Cardiac muscle cell (in vitro differentiated cells and primary cell): ENCODE measurements at places on chromosomes 2 and 18. TPM values are rescaled to one million over a fixed set of nuclear protein-coding genes. Genes with fewer than 3 reads are reported as not detected.
A peak's percentile ranks its signal among the peaks of the same experiment; 100 is the strongest.

The NTSR2 gene
- not detected in 2 replicates for total RNA-seq

The FAM161A gene
- 3.3 and 4.5 TPM in 2 replicates for total RNA-seq

The PSME4 gene
- total RNA-seq = 22.6 and 27.6 TPM in 2 replicates

The FOXD4L1 gene
- total RNA-seq = 0.81 and 1.2 TPM in 2 replicates

The CLEC4F gene
- not detected in 2 replicates for total RNA-seq

The PDE11A gene
- total RNA-seq = 3.4 and 3.6 TPM in 2 replicates

The SLC14A1 gene
- not detected in 2 replicates for total RNA-seq

- peaks cover 4% of the 10 kb centered on the region for H3K36me3 ChIP-seq
- H3K4me3 ChIP-seq = no peak overlapping the region
- H3K27me3 ChIP-seq = no peaks in the 10 kb centered on the region
- no peaks in the 10 kb centered on the region for H3K4me1 ChIP-seq
Observed at GRCh38 chr2:11569636-11570035, 35.8 kb downstream of the GREB1 start.

DNA sequence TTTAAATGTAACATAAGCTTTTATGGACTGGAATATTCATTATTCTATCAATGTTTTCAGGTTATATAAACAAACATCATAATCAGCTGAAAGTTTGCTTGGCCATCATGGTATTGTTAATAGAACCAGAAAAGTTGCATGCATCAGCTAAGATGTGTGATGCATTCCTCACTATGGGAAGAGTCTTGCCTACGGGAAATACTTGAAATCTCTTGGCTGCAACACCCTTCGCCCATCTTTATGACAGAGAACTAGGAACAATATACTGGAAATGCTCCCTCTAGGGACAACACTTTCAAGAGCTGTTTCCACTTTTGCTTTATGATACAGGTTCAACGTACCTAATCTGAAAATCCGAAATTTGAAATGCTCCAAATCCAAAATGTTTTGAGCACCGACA lies 1390.8 kb downstream of the DPP10 start:
- H3K36me3 ChIP-seq = no peaks in the 10 kb centered on the region
- no peak overlapping the region for H3K27ac ChIP-seq
- no peaks in the 10 kb centered on the region for H3K27me3 ChIP-seq
- no peak for DNase-seq
- H3K4me3 ChIP-seq = no peak overlapping the region
- no peaks in the 10 kb centered on the region for H3K4me1 ChIP-seq

GRCh38 chr2:208360259-208361076 lies 46.1 kb upstream of the PTH2R start:
- H3K4me3 ChIP-seq = no peak overlapping the region
- no peaks in the 10 kb centered on the region for H3K27me3 ChIP-seq
- H3K36me3 ChIP-seq = peaks cover 14% of the 10 kb centered on the region
- DNase-seq = no peak

- H3K27me3 ChIP-seq = no peaks in the 10 kb centered on the region
- peak; percentile 84 for DNase-seq
- H3K4me3 ChIP-seq = no peak overlapping the region
Observed at GRCh38 chr18:48475635-48476549, 62.9 kb upstream of the CTIF start.

DNA sequence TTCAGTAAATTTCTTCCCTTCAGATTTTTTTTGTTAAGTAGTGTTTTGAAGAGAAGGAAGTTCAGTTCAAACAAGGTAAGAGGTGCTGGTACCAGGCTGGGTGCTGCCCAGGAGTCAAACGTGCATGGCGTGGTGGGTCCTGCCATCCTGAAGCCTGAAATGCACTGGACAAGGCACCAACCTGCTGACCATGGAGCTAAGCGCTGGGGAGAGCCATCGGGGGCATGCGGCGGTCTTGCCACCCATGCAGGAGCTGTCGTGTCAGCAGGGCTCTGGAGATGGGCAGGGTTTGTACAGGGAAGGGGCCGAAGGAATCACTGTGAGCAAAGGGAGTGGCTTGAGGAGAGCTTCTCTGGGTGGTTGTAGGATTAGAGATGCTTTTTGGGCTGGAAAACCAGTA lies 126.6 kb downstream of the GBX2 start:
- no peak for DNase-seq
- H3K27ac ChIP-seq = no peak overlapping the region
- peaks cover 2% of the 10 kb centered on the region for H3K36me3 ChIP-seq
- no peaks in the 10 kb centered on the region for H3K4me1 ChIP-seq

GRCh38 chr2:106107509-106108131 lies 86.5 kb downstream of the UXS1 start:
- no peak for DNase-seq
- no peak overlapping the region for H3K27ac ChIP-seq
- H3K4me3 ChIP-seq = no peak overlapping the region
- no peaks in the 10 kb centered on the region for H3K27me3 ChIP-seq

GRCh38 chr18:24395049-24395795 lies 2.4 kb downstream of the OSBPL1A start:
- H3K27ac ChIP-seq = no peak overlapping the region
- H3K4me1 ChIP-seq = no peaks in the 10 kb centered on the region
- no peak overlapping the region for H3K4me3 ChIP-seq
- H3K36me3 ChIP-seq = no peaks in the 10 kb centered on the region

- H3K4me3 ChIP-seq = no peak overlapping the region
- H3K36me3 ChIP-seq = peaks cover 9% of the 10 kb centered on the region
- DNase-seq = peak; percentile 33
- H3K27ac ChIP-seq = no peak overlapping the region
- H3K27me3 ChIP-seq = no peaks in the 10 kb centered on the region
Observed at GRCh38 chr2:88753833-88754584, 62.5 kb downstream of the RPIA start.

DNA sequence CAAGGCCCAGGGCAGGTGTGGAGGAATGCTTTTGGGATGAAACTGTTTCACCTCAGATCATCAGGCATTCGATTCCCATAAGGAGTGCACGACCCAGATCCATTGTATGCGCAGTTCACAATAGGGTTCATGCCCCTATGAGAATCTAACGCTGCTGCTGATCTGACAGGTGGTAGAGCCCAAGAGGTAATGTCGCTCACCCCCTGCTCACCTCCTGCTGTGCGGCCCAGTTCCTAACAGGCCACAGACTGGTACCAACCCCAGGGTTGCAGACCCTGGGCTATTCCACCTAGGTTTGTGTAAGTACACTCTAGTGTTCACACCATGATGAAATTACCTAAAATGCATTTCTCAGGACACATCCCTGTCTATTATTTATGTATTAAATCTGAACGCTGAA lies 72.5 kb downstream of the COPS8 start:
- no peak overlapping the region for H3K27ac ChIP-seq
- no peaks in the 10 kb centered on the region for H3K27me3 ChIP-seq
- H3K4me1 ChIP-seq = no peaks in the 10 kb centered on the region
- no peak overlapping the region for H3K4me3 ChIP-seq
- DNase-seq = no peak
- H3K36me3 ChIP-seq = no peaks in the 10 kb centered on the region

- H3K4me3 ChIP-seq = no peak overlapping the region
- H3K27me3 ChIP-seq = no peaks in the 10 kb centered on the region
- H3K4me1 ChIP-seq = peaks cover 3% of the 10 kb centered on the region
- H3K27ac ChIP-seq = no peak overlapping the region
- peak; percentile 61 for DNase-seq
Observed at GRCh38 chr18:5424903-5425664, 118.7 kb downstream of the EPB41L3 start.

DNA sequence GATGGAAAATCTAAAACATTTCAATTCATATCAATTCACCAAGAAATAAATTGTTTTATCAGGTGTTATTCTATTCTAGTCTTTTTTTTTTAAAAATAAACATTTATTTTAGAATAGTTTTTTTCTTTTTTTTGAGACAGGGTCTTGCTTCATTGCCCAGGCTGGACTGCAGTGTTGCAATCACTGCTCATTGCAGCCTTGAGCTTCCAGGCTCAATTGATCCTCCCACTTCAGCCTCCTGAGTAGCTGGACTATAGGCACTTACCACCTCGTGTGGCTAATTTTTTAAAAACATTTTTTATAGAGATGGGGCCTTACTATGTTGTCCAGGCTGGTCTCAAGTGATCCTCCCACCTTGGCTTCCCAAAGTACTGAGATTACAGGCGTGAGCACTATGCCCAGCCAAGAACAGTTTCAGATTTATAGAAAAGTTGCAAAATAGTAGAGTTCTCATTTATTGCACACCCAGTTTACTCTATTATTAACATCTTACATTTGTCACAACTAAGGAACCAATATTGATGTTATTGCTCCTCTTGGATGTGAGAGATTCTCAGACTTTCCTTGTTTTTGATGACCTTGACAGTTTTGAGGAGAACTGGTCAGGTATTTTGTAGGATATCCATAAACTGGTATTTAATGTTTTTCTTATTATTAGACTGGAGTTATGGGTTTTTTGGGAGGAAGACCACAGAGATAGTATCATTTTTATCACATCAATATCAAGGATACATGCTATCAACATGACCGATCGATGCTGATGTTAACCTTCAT lies 29.9 kb downstream of the PDE6D start:
- H3K4me3 ChIP-seq = no peak overlapping the region
- H3K27me3 ChIP-seq = no peaks in the 10 kb centered on the region
- no peaks in the 10 kb centered on the region for H3K36me3 ChIP-seq
- no peak overlapping the region for H3K27ac ChIP-seq
- no peaks in the 10 kb centered on the region for H3K4me1 ChIP-seq

DNA sequence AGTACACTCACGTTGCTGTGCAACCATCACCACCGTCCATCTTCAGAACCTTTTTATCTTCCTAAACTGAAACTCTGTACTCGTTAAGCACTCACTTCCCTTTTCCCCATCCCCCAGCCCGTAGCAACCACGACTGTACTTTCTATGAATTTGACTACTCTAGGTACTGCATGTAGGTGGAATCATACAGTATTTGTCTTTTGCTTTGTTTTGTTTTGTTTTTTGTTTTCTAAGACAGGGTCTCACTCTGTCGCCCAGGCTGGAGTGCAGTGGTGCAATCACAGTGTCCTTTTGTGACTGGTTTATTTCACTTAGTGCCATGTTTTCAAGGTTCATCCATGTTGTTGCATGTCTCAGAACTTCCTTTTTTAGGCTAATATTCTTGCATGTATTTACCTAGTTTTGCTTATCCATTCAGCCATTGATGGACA lies 7.0 kb upstream of the TYMS start:
- DNase-seq = no peak
- no peak overlapping the region for H3K27ac ChIP-seq
- no peaks in the 10 kb centered on the region for H3K27me3 ChIP-seq
- H3K4me3 ChIP-seq = no peak overlapping the region

DNA sequence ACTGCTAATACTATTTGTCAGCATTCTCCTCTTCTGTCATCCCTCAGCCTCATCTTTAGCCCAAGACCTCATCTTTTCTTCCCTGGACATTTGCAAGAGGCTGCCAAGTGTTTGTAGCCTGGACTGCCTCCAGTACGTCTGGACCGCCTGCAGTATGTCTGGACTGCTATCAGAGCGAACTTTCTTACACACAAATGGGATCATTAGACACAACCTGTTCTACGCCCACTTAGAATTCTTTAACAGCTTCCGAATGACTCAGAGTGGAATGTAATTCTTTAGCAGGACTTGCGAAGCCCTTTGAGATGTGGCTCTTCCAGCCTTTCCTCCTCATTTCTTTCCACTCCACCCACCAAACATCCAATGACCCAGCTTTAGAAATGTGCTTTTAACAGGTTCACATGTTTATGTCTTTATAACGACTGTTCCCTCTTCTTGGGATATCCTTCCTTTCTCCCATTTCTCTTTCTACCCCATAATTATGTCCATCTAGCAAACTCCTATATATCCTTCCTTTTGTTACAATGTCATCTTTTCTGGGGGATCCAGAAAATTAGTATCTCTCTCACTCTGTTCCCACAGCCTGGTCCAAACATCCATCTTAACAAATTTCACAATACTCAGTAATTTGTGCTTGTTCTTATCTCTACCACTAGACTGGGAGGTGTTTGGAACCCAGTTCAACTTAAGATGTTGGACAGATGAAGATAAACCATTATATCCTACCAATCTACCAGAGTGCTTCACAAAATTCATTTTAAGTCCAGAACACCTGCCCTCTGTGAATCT lies 171.3 kb upstream of the PGAP1 start:
- no peaks in the 10 kb centered on the region for H3K27me3 ChIP-seq
- H3K36me3 ChIP-seq = no peaks in the 10 kb centered on the region
- no peak overlapping the region for H3K4me3 ChIP-seq
- DNase-seq = peak; percentile 13

DNA sequence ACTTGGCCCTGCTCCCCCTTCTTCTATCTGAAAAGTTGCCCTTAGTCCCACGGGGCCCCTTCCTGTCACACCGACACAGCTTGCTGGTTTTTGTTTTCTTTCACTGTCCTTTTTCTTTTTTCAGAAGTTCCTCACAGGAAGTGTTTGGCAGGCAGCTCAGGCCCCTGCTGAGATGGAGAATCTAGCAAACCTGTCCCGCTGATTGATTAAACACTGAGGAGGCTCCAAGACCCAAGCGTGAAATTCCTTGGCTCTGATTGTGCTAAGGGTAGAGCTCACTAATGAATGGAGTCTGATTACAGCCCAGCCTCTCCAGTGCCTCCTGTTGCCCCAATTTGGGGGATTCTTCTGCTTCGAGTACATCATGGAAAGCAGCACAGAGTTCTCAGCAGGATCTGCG lies 365.9 kb upstream of the MEX3C start:
- DNase-seq = no peak
- no peaks in the 10 kb centered on the region for H3K27me3 ChIP-seq
- H3K27ac ChIP-seq = no peak overlapping the region
- no peaks in the 10 kb centered on the region for H3K4me1 ChIP-seq
- H3K4me3 ChIP-seq = no peak overlapping the region

DNA sequence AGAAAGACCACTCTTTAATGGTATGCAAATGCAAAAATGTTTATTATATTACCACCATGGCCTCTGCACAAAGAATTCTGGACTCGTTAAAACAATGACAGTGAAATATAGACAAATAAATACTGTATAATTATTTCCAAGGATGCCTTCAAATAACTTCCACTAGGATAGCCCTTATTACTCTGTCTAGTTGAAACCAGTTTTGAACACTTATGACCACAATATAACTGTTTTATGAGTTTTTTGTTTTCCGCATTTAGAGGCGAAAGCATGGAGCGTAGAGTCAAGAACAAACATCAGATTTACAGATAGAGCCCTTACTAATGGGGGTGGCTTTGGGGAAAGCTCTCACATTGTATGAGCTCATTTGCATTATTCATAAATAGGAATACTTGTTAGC lies 559.5 kb downstream of the CNTNAP5 start:
- DNase-seq = no peak
- no peaks in the 10 kb centered on the region for H3K36me3 ChIP-seq
- H3K4me1 ChIP-seq = no peaks in the 10 kb centered on the region
- H3K27ac ChIP-seq = no peak overlapping the region
- H3K4me3 ChIP-seq = no peak overlapping the region
- H3K27me3 ChIP-seq = no peaks in the 10 kb centered on the region
